ENCODE measurements at places on chromosomes 3 and 15.

GRCh38 chr3:30455840-30456239 is 150.6 kb upstream of the TGFBR2 start:
- no peak for DNase-seq

GRCh38 chr3:176071943-176072342 is 1125.3 kb downstream of the TBL1XR1 start:
- DNase-seq, result no peak

DNA sequence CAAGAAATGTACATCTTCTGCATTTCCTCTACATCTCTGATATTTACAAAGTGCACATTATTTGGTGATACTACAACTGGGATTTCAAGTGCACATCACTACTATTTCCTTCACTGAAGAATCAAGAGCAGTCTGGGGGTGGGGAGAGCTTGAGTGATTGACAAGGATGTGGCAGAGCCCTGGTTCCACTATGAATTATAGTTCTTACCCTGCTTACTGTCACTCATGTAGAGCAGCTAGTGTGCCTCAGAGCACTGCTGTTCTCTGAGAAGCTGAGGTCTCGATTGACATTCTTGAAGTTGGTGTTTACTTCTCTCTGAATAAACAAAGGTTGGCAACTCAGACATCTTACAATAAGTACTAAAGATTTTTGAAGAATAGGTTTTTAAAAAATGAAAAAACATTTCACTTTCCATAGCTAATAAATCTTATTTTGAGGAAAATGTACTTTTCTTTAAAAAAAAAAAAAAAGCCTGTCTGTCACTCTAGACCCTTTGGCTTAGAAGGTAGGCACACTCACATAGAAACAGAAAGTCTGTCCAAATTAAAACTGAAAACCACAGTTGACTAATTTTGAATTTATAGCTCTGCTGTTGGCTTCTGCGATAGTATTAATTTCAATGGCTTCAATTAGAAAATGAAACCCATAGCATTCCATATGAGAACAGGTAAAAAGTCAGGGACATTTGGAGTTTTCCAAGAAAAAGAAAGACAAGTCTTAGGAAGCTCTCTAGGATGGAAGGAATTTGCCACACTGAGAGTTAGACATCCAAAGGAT is 5.6 kb downstream of the GREM1 start:
- no peak for DNase-seq

DNA sequence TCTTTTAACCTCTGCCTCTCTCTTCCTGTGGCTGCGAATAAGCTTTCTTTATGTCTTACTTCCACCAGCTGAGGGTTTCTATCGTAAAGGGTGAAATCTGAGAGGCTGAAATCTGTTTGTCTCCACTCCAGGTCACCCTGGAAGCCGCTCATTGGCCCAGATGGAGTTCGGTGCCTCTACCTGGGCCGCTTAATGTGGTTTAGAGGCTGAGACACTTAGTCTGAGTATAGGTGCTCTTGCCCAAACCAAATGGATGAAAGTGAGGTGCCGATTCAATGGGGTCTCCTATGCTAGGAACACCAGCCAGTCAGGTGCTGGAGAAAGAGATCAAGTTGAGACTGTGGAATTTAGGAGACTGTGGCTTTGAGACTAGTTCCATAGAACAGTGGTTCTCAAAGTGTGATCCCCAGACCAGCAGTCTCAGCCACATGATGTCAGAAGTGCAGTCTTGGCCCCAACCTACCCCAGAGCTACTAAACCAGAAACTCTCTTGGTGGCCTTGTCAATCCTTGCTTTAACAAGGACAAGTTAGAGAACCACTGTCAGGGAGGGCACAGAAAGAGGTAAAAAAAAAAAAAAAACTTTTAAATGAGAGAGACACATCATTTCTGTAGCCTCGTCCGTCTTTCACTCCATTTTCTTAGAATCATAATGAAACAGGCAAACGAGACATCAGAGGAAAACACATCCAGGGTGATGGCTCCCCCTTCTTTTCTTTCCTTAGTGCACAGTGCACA is 54.9 kb upstream of the CCR2 start:
- DNase-seq, result no peak

- DNase-seq, result no peak
These were observed 30.1 kb downstream of the POPDC2 start for GRCh38 chr3:119630128-119630879.

GRCh38 chr15:38795471-38796245 is 231.0 kb upstream of the RASGRP1 start:
- DNase-seq, result no peak

Measured in SIG-M5 (cell line).